A549 treated with CORT108297 at 1 μM for 4 hours (cell line): ENCODE measurements at places on chromosomes 5 and 9. TPM values are rescaled to one million over a fixed set of nuclear protein-coding genes. Genes with fewer than 3 reads are reported as not detected.

The ACSL6 gene
- 0.03 to 0.17 TPM (median 0.12 TPM) in 4 of 5 replicates, not detected in the other for total RNA-seq

The ANKRD31 gene
- total RNA-seq: 0.03 to 0.07 TPM (median 0.05 TPM) in 5 replicates

The LCNL1 gene
- total RNA-seq: 0.03 to 0.06 TPM (median 0.05 TPM) in 4 of 5 replicates, not detected in the other

The KIF24 gene
- total RNA-seq: 3.0 to 3.7 TPM (median 3.3 TPM) in 5 replicates

The SUB1 gene
- 222 to 263 TPM (median 241 TPM) in 5 replicates for total RNA-seq
